Stimulated activated CD8-positive, alpha-beta memory T cell treated with anti-CD3 and anti-CD28 coated beads, Interleukin-4, amount 100 ng/mL, for 1 hour (primary cell): ENCODE measurements at places on chromosomes 5 and 9.

- DNase-seq: no peak
Observed at GRCh38 chr5:27911216-27911615, 872.8 kb upstream of the CDH9 start.

DNA sequence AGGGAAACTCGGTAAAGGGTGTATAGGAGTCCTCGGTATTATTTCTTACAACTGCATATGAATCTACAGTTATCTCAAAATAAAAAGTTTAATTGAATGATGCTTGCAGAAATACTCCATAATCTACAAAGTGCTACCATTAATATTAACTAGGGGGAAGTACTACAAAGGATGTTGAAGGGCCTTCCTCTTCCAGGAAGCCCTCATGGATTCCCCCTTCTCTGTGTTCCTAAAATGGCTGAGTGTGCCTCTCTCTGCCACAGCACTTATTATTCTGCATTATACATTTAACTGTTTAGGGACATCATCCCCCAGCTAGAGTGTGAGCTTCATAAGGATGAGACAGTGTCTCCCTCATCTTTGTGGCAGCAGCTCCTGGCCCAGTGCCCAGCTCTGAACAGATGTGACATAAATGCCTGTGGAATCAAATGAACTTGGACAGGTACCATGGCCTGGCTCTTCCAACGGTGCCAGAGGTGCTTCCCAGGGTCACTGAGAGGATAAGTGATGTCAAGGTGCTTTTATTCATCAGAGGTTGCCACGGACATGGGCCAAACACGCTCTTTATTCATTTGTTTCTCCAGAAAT lies 99.5 kb downstream of the PAX5 start:
- DNase-seq: no peak

DNA sequence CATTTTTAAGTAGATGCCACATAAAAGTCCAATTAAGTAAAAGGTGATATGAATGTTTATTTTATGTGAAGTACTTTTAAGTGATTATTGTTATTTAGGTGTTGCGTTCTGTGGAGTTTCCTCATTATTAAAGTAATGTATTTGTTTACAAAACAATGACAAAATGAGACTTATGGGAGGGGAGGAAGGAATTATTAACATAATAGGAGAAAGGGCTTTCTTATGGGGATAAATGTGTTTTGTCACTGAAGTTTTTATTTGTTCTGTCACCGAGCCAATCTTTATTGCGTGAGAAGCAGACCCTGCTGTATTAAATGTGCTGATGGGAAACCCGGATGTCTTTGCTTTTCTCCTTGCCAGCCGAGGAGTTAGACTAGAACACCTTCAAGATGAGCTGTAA lies 44.5 kb downstream of the TRIO start:
- no peak for DNase-seq

- no peak for DNase-seq
Observed at GRCh38 chr5:133728475-133728874, 116.1 kb upstream of the FSTL4 start.

- DNase-seq: no peak
Observed at GRCh38 chr9:123727332-123727731, 202.6 kb downstream of the DENND1A start.

DNA sequence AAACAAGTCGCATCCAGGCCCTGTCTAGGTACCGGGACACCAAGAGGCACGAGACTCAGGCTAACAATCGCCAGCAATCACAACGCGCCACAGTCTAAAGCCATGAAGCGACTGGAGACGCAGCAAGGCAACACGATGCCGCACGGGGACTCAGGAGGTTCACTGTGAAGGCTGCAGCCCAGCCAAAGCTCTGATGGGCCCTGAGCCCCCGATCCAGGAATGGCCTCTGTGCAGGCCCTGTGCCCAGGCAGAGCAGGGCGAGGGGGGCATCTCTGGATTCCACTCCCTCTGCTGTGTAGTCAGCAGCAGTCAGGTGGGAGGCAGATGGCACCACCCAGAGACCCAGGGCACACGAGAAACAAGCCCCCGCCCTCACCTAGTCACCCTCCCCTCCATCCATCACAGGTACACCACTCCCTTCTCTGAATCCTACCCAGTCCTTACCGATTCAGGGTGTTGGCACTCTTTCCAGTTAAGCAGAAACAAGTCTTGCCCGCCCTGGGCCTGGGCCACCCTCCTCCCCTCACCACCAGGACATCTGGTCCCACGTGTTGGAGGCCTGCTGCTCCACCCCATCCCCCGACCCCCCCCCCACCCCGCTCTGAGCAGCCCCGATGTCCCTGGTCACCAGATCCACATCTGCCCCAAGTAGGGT lies 1.1 kb downstream of the RALGDS start:
- DNase-seq: no peak

DNA sequence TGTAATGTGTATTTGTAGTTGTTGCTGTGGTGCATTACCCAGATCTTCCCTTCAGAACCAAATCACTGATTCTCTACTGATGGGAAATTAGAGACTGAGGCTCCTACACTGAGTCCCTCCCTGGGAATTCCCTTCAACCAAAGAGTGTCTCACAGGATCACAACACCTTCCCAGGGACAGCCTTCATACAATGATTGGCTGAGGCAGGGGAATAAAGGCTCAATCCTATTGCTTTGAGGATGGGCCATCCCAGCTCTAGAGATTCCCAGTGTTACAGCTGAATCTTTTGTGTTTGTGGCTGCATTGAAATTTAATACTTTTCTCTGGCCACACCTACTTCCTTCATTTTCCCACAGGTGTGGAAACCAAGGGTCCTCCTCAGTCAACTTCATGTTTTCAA lies 96.4 kb upstream of the ELL2 start:
- DNase-seq: no peak

GRCh38 chr9:136656183-136656738 lies 6.5 kb upstream of the EGFL7 start:
- DNase-seq: no peak

DNA sequence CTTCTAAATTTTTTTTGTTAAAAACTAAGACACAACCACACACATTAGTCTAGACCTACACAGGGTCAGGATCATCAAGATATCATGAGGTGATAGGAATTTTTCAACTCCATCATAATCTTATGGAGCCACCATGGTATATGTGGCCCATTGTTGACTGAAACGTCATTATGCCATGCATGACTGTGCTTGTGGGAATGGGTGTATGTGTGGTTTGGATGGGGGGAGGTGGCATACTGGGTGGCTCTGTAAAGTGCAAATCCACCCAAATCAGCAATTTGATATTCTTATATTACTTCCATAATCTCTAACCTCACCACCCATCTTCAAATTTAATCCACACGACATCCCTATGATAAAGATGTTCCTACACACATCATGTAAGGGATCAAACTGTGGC lies 21.0 kb downstream of the ADRB2 start:
- DNase-seq: no peak

DNA sequence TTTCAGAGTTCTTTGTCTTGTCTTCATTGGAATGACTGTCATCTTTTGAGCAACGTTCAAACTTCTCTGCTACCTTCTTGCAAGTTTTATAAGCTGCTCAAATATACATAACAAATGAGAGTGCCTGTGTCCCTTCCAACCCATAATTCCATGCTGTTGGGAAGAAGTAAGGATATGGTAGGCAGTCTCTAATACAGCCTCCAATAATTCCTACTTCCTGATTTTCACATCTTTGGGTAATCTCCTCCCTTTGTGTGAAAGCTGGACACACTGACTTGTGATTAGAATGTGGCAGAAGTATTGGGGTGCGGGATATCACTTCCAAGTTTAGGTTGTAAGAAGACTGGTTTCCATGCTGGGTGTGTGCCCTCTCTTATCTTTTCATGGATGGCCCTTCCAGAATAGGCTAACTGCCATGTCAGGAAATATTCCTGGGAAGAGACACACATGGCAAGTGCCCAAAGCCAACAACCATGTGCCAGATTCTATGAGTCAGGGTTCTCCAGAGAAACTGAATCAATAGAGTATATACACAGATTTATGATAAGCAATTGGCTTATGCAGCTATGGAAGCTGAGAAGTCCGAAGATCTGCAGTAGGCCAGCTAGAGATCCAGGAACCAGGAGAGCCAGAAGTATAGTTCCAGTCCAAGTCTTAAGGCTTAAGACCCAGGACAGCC lies 531.3 kb downstream of the NTRK2 start:
- no peak for DNase-seq

DNA sequence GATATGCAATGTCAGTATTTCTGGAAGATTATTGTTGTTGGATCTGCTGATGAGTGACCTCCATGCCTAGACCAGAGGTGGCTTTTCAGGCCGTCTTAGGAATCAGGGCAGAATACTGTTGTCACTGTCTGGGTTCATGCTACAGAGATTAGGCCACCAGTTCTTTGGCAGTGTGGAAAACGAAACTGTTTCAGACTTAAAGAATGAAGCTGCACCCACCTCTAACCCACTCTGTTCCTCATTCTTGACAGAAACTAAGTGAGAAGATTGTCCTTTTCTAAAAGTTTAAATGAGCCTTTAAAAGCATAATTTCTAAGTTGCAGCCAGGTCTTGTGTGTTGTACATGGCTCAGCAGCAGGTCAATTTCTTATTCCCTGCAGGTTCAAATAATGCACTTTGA lies 444.3 kb downstream of the ENC1 start:
- DNase-seq: no peak

DNA sequence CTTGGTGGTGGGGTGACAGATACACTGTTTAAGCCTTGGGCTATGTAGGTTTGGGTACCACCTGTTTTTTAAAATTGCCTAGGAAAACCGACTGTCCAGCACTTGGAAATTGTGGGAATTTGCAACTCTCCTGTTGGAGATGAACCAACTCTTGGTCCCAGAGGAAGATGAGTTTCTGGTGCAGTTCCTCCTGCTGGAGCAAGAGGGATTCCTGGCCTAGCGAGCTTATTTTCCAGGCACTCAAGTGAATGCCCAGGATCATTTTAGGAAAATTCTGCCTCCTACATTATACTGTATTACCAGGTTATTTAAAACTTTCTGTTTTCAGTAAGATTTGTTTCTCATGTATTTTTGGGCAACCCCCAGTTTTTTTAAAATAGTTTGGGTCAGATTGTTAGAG lies 33.7 kb downstream of the AP3S1 start:
- DNase-seq: no peak

GRCh38 chr9:38233796-38234355 lies 158.6 kb upstream of the ALDH1B1 start:
- DNase-seq: no peak

DNA sequence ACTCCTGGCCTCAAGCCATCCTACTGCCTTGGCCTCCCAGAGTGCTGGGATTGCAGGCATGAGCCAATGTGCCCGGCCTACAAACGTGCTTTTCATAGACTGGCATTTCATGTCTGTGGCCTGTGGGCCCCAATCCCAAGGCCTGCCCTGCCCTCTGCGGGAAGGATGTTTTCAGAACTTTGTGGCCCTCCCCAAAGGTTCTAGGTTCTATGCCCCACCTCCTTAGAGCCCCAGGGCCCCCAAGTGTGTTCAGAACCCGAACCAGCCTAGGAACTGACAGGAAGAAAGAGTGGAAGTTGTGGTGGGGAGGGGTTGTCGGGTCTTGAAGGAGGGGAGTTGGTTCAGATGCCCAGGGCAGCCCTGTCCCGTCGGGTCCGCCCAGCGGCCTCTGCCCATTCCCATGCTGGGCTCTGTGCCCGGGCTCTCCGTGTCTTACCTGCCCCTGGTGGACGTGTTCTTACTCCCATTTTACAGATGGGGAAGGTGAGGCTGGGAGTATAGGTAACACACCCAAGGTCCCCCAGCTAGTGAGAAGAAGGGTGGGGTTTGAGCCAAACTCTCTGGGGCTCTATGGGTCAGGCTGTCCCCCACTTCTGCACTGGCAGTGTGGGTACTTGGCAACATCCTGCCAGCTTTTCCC lies 175.8 kb upstream of the IER5L start:
- no peak for DNase-seq

GRCh38 chr5:172282272-172283019 lies 1.1 kb downstream of the UBTD2 start:
- DNase-seq: no peak

- DNase-seq: no peak
Observed at GRCh38 chr5:32147236-32147635, 26.9 kb downstream of the GOLPH3 start.

DNA sequence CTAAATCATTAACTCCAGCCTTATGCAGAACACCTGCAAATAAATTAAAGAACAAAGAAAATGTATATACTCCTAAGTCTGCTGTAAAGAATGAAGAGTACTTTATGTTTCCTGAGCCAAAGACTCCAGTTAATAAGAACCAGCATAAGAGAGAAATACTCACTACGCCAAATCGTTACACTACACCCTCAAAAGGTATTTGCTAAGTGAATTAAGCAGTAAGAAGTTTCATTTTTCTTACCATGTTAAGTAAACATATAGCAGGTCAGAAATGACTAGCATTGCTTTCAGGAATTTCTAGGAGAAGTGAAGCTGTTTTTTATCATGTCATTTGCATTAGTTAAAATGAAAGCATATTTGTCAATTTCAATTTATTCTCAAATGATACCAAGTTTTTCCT lies 92.7 kb downstream of the MELK start:
- DNase-seq: no peak

- DNase-seq: no peak
Observed at GRCh38 chr9:90825586-90825985, 24.0 kb downstream of the SYK start.

GRCh38 chr5:54133917-54134316 lies 176.5 kb downstream of the ARL15 start:
- DNase-seq: no peak

DNA sequence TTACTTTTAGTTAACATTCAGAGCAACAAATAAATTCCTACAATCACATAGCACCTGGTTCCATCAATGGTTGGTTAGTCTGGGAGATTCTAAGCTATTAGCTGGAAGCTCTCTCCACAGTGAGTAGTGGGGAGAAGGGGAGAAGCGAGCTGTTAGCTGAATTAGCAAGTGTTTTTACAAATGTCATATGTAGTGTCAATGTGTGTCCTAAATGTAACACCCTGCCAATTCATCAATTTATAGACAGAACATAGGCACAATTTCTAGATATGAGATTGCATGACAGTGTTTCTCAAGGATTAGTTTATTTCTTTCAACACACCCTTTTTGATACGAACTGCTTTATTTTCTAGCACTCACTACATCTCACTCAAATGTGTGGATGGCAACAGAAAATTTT lies 349.0 kb downstream of the PDE4D start:
- DNase-seq: no peak

- no peak for DNase-seq
Observed at GRCh38 chr5:78758169-78758839, 109.7 kb upstream of the LHFPL2 start.
